ENCODE measurements at places on chromosomes 2 and 18.

DNA sequence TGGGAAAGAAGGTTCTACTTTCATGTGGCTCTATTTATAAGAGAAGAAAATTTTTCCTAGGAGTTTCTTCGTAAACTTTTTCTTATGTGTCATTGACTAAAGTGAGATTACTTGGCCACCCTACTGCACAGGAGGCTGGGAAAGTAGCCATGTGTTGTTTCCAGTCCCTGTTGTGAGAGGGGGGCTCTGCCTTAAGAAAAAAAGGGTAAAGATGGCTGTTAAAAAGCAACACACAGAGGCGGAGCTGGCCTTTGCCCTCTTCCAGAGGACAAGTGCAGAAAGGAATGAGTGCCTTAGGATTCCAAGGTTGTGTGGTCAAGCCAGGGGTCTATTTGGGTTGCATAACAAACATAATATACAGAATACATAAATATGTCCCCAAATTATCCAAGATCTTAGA is 230.0 kb upstream of the CXCR4 start:
- DNase-seq, result no peak

DNA sequence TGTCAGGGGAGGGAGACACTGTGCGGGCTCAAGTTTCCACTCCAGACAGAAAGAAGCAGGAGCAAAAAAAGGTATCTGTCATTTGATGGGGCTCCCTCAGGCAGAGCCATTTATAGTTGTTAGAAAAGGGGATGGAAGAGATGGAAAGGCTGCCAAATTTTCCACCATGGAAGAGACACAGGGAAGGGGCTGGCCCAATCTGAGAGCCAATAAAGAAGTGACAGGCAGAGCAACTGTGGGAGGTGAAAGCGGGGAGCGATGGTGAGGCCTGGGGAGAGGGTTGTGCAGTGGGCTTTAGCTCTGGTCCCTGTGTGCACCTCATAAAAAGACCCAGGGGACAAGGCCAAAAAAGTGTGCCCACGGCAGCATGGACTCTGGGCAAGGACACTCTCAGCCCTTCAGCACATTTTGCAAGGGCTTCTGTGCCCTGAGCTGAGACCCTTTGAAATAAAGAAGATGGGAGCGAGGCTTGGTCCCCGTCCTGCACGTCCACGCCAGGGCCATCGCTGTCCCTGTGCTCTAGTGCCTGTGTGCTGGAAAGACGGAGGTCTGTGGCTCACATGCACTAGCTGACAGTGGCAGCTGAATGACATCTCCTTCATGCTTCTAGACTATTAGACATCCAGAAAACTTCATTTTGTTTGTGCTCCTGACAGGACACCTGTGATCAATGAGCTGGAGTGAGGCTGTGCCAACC is 456.7 kb upstream of the HS6ST1 start:
- DNase-seq, result no peak

DNA sequence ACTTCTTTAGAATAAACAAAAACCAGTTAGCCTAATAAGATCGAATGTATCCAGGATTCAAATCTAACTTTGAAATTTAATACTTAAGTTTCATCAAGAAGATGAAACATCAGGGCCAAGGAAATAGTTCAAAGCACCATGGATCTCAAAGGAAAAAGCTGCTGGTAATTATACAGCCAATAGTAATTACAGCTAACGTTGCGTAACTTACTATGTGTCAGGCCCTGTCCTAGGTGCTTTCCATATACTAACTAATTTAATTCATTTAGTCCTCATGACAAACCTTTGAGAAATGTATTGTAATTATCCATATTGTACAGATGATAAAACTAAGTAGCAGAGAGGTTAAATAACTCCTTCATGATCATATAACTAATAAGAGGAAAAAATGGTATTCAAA is 598.6 kb downstream of the NYAP2 start:
- no peak for DNase-seq

- DNase-seq, result no peak
Observed at GRCh38 chr2:3348767-3349166, 28.9 kb downstream of the EIPR1 start.

- no peak for DNase-seq
Observed at GRCh38 chr2:44705876-44706480, 235.5 kb upstream of the SIX3 start.

DNA sequence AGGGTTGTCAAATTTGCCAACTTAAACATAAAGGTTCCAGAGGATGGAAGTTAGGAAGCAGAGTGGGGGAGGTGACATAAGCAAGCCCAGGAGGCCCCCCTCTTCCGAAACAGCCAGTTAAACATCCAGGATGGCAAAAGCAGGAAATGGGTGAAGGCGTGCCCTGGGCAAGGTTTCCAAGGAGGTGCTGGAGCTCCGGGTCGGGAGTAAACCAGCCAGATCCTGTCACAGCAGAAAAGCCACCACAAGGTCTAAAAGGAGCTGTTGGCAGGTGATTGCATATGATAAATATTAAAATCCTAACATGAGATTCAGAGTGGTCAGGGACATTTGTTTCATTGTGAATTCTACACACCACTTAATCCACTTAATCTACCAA is 572.2 kb upstream of the SALL3 start:
- DNase-seq, result no peak

DNA sequence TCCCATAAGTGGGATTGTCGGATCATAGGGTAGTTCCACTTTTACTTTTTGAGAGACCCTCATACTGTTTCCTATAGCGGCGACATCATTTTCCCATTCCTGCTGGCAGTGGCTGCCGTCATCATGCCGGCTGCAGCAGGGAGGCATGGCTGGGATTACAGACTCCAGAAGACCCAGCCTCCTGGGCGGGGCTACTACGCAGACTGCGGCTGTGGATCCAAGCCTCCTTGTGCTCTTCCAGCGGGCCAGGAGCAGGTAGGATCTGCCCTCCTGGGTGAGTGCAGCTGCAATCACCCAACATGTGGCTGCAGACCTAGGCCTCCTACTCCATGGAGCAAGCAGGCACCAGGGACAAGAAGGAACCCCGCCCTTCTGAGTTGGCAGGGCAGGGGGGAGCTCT is 359.2 kb downstream of the GALR1 start:
- DNase-seq, result no peak

- no peak for DNase-seq
Observed at GRCh38 chr2:227710986-227711385, 6.8 kb downstream of the SLC19A3 start.

DNA sequence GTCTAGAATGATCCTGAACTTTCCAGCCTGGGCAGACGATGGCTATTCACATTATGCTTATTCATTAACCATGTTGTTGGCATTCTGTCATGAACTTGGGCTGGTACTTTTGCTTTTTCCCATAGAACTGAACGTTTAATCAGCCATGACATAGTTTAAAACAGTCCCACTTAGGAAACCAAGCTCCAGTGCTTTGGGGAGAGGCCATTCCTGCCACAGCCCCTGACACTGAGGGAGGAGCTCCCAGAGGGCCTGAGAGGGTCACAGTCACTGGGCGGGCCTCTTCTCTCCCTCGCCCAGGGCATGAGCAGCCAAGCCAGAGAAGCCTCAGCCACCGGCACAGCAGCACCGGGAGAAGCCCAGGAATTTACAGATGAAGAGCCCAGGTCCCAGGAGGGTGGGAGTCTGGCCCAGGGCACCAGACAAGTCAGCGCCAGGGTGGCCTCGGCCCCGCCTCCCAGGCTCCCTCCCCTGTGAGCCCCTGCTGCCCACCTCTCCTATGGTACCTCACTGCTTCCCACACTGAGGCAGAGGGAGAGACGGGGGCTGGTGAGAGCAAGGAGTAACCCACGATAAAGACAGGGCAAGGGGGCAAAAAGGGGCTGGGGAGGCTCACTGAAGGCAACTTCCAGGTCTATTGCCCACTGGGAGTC is 33.6 kb downstream of the MAL start:
- no peak for DNase-seq

GRCh38 chr18:9140381-9140780 is 3.8 kb downstream of the ANKRD12 start:
- no peak for DNase-seq

GRCh38 chr2:107669335-107669734 is 157.4 kb upstream of the RGPD4 start:
- no peak for DNase-seq

DNA sequence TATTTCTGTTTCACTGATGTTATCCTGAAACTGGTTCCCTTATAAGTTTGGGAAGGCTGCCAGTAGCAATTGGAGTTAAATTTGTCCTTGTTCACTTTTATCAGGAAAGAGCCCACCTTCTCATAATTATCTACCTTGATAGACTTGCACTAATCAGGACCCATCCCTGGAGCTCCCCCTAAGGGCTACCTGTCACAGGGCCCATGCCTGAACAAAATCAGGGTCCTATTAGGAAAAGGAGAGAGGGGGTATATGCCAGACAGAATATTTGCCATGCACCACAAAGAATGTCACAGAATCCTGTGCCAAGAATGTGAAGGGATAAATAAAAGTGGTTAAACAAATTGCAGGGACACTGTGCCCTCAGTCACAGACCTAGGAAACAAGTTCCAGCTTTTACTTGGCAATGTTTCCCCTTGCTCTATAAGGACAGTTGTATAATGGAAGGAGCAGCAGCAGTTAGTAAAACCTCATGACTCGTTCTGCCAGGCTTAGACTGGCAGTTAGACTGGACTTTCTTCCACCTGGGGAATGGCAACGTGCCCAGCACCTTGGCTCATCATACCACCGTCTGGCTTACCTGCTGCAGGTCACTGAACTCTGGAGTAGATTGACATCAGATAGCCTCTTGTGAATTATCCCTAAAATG is 32.3 kb upstream of the VWC2L start:
- DNase-seq, result no peak

- DNase-seq, result no peak
Observed at GRCh38 chr2:26864226-26864625, 16.3 kb downstream of the DPYSL5 start.

GRCh38 chr2:234980451-234981187 is 28.8 kb downstream of the SH3BP4 start:
- no peak for DNase-seq

GRCh38 chr2:4979111-4979510 is 713.1 kb upstream of the SOX11 start:
- no peak for DNase-seq

GRCh38 chr2:2748399-2749205 is 417.5 kb upstream of the MYT1L start:
- DNase-seq, result no peak

GRCh38 chr2:149291881-149292280 is 38.5 kb upstream of the LYPD6 start:
- no peak for DNase-seq

GRCh38 chr2:183195998-183196409 is 71.8 kb downstream of the NUP35 start:
- no peak for DNase-seq

DNA sequence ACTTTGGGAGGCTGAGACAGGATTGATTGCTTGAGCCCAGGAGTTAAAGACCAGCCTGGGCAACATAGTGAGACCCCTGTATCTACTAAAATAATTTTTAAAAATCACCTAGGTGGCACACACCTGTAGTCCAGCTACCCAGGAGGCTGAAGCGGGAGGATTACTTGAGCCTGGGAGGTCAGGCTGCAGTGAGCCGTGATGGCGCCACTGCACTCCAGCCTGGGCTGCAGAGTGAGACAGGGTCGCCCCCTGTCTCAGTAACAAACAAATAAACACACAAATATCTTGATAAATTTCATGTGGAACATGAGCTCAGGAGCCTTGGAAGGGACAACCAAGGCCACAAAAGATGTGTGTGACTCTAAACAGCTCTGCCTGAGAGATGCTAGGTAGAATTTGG is 11.7 kb upstream of the ANKRD53 start:
- no peak for DNase-seq

DNA sequence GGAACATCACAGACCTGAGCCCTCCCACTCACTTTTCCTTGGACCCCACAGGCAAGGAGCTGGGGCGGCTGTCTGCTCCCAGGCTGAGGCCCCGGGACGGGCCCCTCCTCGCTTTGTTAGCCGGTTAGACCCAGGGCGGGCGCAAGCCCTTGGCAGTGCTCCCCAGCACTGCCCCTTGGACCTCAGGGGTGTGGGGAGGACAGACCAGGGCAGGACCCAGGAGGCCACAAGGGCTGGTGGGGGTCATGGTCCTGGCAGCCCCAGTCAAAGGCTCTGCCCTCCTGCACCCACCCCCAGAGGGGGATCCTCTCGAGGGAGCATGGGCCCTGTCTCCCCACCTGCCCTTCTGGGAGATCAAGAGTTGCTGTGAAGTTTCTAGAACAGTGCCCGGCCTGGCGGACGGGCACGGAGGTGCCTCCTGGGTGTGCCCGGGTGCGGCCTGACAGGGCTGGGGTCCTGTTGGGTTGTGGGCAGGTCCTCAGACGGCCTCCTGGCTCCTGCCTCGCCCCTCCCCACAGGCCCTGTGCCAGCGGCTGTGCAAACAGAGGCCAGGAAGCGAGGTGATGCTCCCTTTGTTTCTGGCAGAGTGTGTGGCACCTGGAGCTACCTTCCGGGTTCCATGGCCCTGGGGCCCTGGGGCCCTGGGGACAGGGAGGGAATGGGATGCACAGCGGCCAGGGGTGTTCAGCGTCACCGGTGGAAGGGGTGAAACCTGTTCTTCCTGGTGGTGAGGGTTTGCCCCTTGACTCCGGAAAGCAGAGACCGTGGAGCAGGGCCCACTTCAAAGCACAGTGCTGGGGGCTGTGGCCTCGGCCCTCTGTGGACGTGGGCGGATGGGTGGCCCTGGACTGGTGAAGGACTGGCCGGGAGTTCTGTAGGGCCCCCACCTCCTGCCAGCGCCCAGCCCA is 2.9 kb upstream of the GAL3ST2 start:
- DNase-seq, result no peak

- DNase-seq, result no peak
Observed at GRCh38 chr2:150909090-150909489, 352.6 kb downstream of the RBM43 start.
